ENCODE measurements at places on chromosomes 3 and 15.

- peak; percentile 80 for DNase-seq
Measured at GRCh38 chr15:73964736-73965093, 27.4 kb downstream of the STOML1 start.

DNA sequence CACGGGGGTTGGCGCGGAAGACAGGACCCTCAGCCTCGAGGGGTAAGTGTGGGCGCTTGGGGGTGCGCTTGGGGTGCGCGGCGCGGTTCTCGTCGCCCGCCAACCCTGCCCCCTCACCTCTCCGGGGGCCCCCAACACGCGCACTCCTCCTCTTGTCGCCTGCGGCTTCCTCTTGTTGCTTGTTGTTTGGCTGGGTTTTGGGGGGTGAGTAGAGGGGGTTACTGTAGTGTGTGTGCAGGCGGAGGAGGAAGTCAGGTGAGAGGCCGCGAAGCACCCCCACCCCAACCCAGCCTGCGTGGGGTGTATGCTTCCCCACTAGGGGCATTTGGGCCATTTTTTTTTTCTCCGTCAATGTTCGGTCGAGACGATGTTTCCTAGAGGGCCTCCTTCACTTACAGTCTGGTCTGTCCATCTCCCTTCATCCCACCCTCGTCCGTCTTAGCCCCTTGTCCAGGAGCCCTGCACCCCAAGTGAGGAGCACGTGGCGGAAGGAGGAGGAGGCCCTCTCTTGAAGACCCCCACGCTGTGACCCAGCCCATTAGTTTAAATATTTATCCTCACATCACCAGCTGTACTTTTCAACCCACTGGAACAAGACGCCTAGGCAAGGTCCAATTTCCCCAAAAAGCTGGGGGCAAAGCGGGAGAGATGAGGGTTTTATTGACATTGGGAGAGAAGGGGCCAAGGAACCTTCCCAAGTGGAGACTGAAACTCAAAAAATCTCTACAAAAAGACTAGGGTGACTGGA lies 20.4 kb upstream of the SATB1 start:
- peak; percentile 53 for DNase-seq

DNA sequence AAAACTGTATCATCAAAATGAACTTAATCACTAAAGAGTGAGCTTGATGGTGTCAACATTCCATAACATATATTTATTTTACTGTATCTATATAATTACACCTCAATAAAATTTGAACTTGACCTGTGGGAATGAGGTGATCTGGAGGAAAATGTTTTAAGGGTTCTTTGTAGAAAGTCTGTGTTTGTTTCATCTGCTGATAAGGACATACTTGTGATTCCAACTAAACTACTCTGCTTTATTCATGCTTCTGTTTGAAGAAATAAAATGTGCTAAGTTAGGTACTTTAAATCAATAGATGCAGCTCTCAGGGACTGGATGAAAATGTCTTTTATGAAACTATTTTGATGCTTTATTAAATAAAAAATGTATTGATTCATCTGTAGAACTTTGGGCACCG lies 11.6 kb upstream of the PLOD2 start:
- DNase-seq = no peak

GRCh38 chr15:94099574-94099960 lies 131.8 kb upstream of the MCTP2 start:
- no peak for DNase-seq

All from activated CD4-positive, alpha-beta T cell treated with anti-CD3 and anti-CD28 coated beads for 24 hours (primary cell).